ENCODE measurements at places on chromosomes 1 and 21.

DNA sequence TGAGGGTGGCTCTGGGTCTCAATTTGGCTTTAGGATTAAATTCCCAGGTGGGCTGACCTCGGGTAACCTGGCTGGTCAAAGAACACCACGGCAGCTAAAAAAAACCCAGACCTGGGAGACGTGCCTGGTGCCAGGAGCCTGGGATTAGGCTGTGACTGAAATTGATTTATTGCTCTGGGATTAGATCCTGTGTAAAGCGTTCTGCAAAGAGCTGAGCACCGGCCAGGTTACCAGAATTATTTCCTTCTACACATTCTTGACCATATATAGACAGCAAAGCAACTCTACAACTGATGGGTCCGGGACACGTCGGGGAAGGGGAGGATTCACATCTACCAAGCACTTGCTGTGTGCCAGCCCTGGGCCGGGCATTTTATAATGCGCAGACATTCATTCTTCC, 45.2 kb downstream of the TMCO4 start:
- no peaks in the 10 kb centered on the region for H3K36me3 ChIP-seq
- DNase-seq: no peak
- H3K27ac ChIP-seq: no peak overlapping the region
- H3K4me3 ChIP-seq: no peak overlapping the region
- H3K27me3 ChIP-seq: no peaks in the 10 kb centered on the region

DNA sequence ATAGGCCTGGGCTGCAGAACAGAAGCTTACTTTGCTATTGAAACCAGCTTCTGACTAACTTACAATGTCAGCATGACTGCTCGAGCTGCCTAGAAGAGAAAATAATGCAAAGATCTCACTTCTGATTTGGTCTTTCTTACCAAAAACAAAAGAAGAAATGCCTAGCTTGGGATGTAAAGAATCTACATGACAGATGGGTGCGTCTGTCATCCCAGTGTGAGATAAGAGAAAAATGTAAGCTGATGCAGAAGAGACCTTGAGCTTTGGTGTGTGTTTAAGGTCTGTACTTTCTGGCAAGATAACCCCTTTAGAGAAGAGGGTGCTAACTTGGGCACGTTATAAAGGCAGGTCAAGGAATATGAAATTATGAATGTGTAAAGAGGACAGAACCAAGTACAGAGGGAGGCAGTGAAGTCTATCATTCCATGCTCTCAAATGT, 3.6 kb downstream of the FAM20B start:
- H3K27me3 ChIP-seq: no peaks in the 10 kb centered on the region
- peaks cover 75% of the 10 kb centered on the region for H3K4me1 ChIP-seq
- H3K27ac ChIP-seq: no peak overlapping the region
- no peaks in the 10 kb centered on the region for H3K36me3 ChIP-seq

DNA sequence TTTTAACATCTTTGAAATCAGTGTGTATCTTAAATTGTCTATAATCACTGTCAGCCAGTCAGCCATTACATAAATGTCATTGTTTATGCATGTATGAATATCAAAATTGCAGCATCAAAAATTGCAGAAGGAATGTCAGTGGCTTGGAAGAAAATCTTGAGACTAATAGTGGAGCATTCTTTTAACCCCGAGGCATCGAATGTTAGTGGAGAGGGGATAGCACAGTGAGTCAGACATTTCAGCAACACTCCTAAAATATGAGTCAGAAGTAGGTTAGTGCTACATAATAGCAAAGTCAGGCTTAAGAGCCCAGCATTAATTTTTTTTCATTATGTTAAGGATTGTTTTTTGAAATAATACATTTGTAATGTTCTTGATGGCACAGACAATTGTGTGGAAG, 45.5 kb downstream of the SNRPE start:
- no peaks in the 10 kb centered on the region for H3K36me3 ChIP-seq
- no peaks in the 10 kb centered on the region for H3K27me3 ChIP-seq
- H3K4me1 ChIP-seq: peaks cover 32% of the 10 kb centered on the region
- peak overlapping the region; percentile 70 for H3K27ac ChIP-seq

- no peaks in the 10 kb centered on the region for H3K27me3 ChIP-seq
- H3K36me3 ChIP-seq: no peaks in the 10 kb centered on the region
- H3K27ac ChIP-seq: no peak overlapping the region
Measured at GRCh38 chr21:43958364-43959158, 53.5 kb upstream of the TRAPPC10 start.
